ENCODE measurements at places on chromosomes 4 and X. TPM values are rescaled to one million over a fixed set of nuclear protein-coding genes. Genes with fewer than 3 reads are reported as not detected.

GRCh38 chr4:18106620-18107019 is 85.1 kb upstream of the LCORL start:
- H3K4me1 ChIP-seq: no peaks in the 10 kb centered on the region
- peaks cover 8% of the 10 kb centered on the region for H3K27me3 ChIP-seq

- no peak for DNase-seq
- no peak overlapping the region for H3K4me3 ChIP-seq
- peaks cover 34% of the 10 kb centered on the region for H3K4me1 ChIP-seq
- peak overlapping the region; percentile 32 for H3K27ac ChIP-seq
- H3K36me3 ChIP-seq: peaks cover 27% of the 10 kb centered on the region
- no peaks in the 10 kb centered on the region for H3K27me3 ChIP-seq
Observed at GRCh38 chr4:101022151-101023024, 324.9 kb downstream of the PPP3CA start.

GRCh38 chr4:160142579-160142978 is 1039.7 kb downstream of the RAPGEF2 start:
- no peaks in the 10 kb centered on the region for H3K36me3 ChIP-seq
- no peak overlapping the region for H3K4me3 ChIP-seq
- H3K27me3 ChIP-seq: no peaks in the 10 kb centered on the region
- no peaks in the 10 kb centered on the region for H3K4me1 ChIP-seq
- no peak for DNase-seq

- no peak overlapping the region for H3K4me3 ChIP-seq
- no peak overlapping the region for H3K27ac ChIP-seq
- H3K36me3 ChIP-seq: no peaks in the 10 kb centered on the region
- no peaks in the 10 kb centered on the region for H3K27me3 ChIP-seq
- DNase-seq: no peak
Observed at GRCh38 chrX:27591938-27592337, 1.8 kb downstream of the DCAF8L2 start.

DNA sequence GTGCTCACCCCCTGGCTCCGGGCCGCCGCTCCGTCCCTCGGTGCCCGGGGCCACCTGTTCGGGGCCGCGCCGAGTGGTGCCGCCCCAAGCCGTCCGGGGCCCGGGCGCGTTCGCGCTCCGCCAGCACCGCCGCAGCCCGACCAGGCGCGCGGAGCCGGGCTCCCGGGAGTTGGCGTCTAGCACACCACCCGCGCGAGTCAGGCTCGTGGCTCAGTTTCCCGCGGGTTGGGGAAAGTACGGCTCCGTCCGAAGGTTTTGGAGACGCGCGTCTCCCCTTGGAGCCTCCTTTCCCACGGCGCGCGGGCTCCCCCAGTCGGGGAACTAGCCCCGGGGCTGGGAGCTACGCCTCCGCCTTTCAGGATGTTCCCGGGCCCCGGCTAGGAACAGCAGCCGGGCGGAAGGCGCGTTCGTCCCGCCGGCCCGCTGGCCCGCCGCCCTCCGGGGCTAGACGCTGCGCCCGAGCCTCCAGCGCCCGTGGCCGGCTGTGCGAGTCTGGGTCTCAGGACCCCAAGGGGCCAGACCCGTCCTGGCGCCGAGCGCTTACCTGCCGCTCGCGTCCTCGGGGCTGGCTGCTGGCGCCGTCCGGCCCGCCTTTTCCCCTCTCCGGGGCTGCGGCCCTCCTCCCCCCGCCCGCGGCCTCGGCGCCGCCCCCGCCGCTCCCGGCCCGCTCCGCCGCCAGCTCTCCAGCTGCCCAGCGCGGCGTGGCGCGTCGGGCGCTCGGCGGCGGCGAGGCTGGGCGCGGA is at the start of gene ADGRG2:
TSS of gene ADGRG2 (minus strand) at position 571 of the 743 bp plus-strand sequence. CDS start 53,634 bp downstream, outside the sequence.
- DNase-seq: peak; percentile 21
- no peak within 1 kb of the TSS for H3K27ac ChIP-seq
- H3K36me3 ChIP-seq: no peaks in the 10 kb centered on the region
- H3K4me3 ChIP-seq: no peak within 1 kb of the TSS
- no peaks in the 10 kb centered on the region for H3K4me1 ChIP-seq

DNA sequence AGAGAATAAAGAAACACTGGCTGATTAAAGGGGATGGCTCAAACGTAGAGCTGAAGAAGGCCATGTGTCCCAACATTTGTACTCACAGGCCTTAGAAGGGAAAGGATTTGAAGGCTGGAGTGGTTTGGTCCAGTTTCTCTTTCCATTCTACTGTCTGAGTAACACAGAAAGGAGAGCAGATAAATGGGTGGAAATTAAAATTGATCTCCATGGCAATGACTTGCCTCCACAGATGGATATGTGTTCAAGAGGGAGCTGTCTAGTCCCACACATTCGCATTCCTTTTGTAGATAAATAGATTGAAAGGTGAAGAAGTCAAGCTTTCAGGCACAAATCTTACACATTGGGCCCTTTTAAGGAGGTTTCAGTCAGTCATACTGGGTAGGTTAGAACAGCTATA is 74.6 kb downstream of the DOCK11 start:
- no peak for DNase-seq
- H3K36me3 ChIP-seq: peaks cover 20% of the 10 kb centered on the region
- no peak overlapping the region for H3K4me3 ChIP-seq

GRCh38 chrX:124001581-124001980 is 40.1 kb downstream of the STAG2 start:
- no peak for DNase-seq
- H3K4me3 ChIP-seq: no peak overlapping the region
- H3K36me3 ChIP-seq: peaks cover 7% of the 10 kb centered on the region
- no peaks in the 10 kb centered on the region for H3K27me3 ChIP-seq
- H3K27ac ChIP-seq: no peak overlapping the region

GRCh38 chr4:64495946-64496345 is 86.7 kb upstream of the TECRL start:
- H3K36me3 ChIP-seq: no peaks in the 10 kb centered on the region
- no peak overlapping the region for H3K4me3 ChIP-seq
- no peaks in the 10 kb centered on the region for H3K27me3 ChIP-seq
- DNase-seq: no peak

Gene LRCH2
- total RNA-seq: not detected

Gene BEX5
- 2.6 TPM for total RNA-seq

DNA sequence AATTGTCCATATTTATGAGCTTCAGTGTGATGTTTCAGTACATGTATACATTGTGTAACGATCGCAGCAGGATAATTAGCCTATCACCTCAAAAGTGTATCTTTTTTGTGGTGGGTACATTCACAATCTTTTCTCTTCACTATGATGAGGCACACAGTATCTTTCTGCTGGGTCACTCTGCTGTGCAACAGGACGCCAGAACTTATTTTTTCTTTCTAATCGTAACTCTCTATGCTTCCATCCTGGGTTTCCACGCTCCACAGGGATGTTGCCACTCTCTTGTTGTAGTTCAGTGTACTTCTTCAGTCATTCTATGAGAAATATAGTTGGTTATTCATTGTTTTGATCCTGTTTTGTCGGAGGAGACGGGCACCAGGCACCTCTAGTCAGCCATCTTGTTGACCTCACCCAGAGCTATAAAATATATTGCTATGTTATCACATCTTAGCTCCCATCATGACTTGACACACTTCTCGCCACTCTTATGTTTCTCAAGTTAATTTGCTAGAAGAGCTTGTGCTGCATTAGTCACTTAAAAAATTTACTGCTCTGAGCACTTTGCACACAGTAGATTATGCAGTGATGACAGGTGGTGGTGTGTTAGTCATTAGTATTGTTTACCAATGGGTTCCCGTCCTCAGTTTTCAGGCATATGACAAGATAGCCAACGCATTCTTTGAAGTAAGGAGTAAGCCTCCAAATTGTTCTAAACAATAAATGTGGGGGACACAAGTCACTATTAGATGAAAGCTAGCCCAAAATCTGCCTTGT is 1002.7 kb upstream of the PCDH7 start:
- H3K27ac ChIP-seq: no peak overlapping the region
- H3K4me1 ChIP-seq: no peaks in the 10 kb centered on the region
- no peak overlapping the region for H3K4me3 ChIP-seq
- H3K36me3 ChIP-seq: no peaks in the 10 kb centered on the region
- no peaks in the 10 kb centered on the region for H3K27me3 ChIP-seq

GRCh38 chr4:113106108-113106507 is 56.7 kb downstream of the ANK2 start:
- DNase-seq: no peak
- H3K27me3 ChIP-seq: no peaks in the 10 kb centered on the region
- H3K4me1 ChIP-seq: no peaks in the 10 kb centered on the region

DNA sequence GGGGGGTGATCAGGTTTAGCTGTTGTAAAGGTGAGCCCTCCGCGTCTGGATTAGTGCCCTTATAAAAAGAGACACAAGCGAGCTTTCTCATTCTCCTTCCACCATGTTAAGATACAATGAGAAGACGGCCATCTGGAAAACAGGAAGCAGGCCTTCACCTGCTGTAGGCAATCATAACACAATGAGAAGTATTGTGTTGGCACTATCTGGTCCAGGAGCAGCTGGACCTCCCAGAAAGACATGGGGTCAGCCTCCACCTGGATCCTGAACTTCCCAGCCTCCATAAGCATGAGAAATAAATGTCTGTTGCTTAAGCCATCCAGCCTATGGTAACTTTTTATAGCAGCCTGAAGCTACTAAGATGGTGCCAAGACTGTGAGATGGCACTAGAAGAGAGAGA is 8.6 kb upstream of the SMIM20 start:
- H3K4me3 ChIP-seq: no peak overlapping the region
- H3K4me1 ChIP-seq: peaks cover 2% of the 10 kb centered on the region
- no peaks in the 10 kb centered on the region for H3K36me3 ChIP-seq
- H3K27ac ChIP-seq: no peak overlapping the region
- peaks cover 6% of the 10 kb centered on the region for H3K27me3 ChIP-seq

GRCh38 chr4:158610790-158611189 is 60.9 kb downstream of the C4orf46 start:
- no peak overlapping the region for H3K27ac ChIP-seq
- no peak for DNase-seq
- H3K4me3 ChIP-seq: no peak overlapping the region
- peaks cover 7% of the 10 kb centered on the region for H3K27me3 ChIP-seq
- H3K4me1 ChIP-seq: no peaks in the 10 kb centered on the region

DNA sequence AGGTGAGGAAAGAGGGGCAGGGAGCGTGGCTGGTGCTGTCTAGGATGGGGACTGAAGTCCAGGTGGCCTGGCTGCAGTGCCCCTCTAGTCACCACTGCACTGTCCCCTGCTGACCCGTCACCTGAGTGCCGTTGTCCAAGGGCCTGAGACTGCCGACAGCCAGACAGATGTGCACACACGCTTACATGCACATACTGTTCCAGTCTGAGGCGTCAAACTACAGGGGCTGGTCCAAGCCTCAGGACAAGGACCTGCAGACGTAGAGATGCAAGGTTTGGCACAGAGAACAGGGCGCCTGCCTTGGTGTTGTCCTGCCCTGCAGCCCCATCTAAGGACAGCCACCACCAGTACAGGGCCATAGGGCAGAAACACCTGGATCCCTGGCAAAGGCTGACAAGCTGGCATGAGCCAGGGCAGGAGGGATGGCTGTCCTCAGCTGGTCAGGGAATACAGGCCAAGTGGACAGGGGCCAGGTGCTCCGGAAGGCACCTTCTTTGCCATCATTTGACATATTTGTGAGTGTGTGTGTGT is 1.7 kb downstream of the SLC2A9 start:
- H3K27me3 ChIP-seq: no peaks in the 10 kb centered on the region
- no peaks in the 10 kb centered on the region for H3K36me3 ChIP-seq
- peak overlapping the region; percentile 97 for H3K27ac ChIP-seq
- no peak for DNase-seq
- H3K4me1 ChIP-seq: peaks cover 17% of the 10 kb centered on the region

- H3K27ac ChIP-seq: no peak overlapping the region
- no peak for DNase-seq
- peaks cover 10% of the 10 kb centered on the region for H3K27me3 ChIP-seq
- H3K36me3 ChIP-seq: no peaks in the 10 kb centered on the region
- H3K4me3 ChIP-seq: no peak overlapping the region
Observed at GRCh38 chr4:25307596-25307995, 5.0 kb upstream of the ZCCHC4 start.

DNA sequence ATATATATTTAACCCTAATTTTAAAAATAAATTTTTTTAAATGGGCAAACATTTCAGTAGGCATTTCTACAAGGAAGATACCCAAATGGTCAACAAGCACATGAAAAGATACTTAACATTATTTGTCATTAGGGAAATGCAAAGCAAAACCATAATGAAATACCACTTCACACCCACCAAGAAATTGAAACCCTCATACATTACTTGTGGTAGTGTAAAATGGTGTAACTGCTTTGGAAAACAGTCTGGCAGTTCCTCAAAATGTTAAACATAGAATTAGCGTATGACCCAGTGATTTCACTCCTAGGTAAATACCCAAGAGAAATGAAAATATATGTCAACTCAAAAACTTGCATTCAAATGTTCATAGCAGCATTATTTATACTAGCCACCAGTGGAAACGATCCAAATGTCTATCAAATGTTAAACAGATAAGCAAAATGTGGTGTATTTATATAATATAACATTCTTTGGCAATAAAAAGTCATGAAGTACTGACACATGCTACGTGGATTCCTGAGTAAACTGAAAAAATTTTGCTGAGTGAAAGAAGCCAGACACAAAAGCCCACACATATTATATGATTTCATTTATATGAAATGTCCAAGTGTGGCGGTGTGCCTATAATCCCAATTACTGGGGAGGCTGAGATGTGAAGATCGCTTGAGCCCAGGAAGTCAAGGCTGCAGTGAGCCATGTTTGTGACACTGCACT is 16.6 kb downstream of the TRIM2 start:
- H3K4me3 ChIP-seq: no peak overlapping the region
- H3K4me1 ChIP-seq: peaks cover 25% of the 10 kb centered on the region
- peaks cover 46% of the 10 kb centered on the region for H3K27me3 ChIP-seq
- no peak for DNase-seq
- no peak overlapping the region for H3K27ac ChIP-seq

- no peaks in the 10 kb centered on the region for H3K36me3 ChIP-seq
- H3K27me3 ChIP-seq: no peaks in the 10 kb centered on the region
- H3K4me1 ChIP-seq: no peaks in the 10 kb centered on the region
- no peak for DNase-seq
- H3K4me3 ChIP-seq: no peak overlapping the region
- H3K27ac ChIP-seq: no peak overlapping the region
Observed at GRCh38 chr4:189656641-189657040, 284.0 kb upstream of the FRG1 start.

- peak overlapping the region; percentile 28 for H3K4me3 ChIP-seq
- DNase-seq: no peak
- H3K4me1 ChIP-seq: peaks cover 3% of the 10 kb centered on the region
- H3K36me3 ChIP-seq: no peaks in the 10 kb centered on the region
- no peak overlapping the region for H3K27ac ChIP-seq
Observed at GRCh38 chr4:41865306-41865980, 69.8 kb upstream of the TMEM33 start.

DNA sequence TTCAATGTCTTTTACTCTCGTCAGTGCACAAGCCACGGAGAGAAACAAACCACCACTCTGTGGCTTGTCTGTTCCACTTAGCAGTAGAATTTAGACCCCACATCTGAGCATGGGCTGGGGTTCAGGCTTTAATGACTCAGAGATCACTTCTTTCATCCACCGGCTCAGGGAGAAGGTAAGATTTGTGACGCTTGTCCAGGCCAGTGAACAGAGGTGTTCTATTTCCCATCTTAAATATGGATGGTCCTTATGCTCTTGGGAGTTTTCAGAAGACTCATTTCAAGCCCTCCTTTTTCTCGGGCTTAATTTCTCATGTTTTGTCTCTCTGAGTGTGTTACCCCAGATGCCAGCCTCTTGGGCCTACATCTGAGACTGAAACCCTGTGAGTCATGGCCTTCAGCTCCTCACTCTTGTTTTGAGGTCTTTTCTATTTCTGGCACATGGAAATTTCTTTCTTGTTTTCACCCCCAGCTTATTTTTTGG is 127.4 kb upstream of the SFRP2 start:
- peaks cover 5% of the 10 kb centered on the region for H3K4me1 ChIP-seq
- peak; percentile 29 for DNase-seq
- no peak overlapping the region for H3K27ac ChIP-seq
- H3K36me3 ChIP-seq: peaks cover 4% of the 10 kb centered on the region

- no peaks in the 10 kb centered on the region for H3K36me3 ChIP-seq
- no peaks in the 10 kb centered on the region for H3K27me3 ChIP-seq
- H3K27ac ChIP-seq: no peak overlapping the region
Observed at GRCh38 chr4:164357957-164358356, 396.0 kb upstream of the SMIM31 start.
